T-helper 2 cell treated with Interferon-gamma antibody and Interleukin-4, amounts not matched to agents 5 μg/mL and 100 μg/mL, for 36 hours (primary cell): ENCODE measurements at places on chromosomes 16 and 17.

GRCh38 chr17:38559051-38559879 lies 46.5 kb downstream of the SRCIN1 start:
- peak overlapping the region; percentile 16 for H3K27ac ChIP-seq
- peak; percentile 88 for DNase-seq
- H3K4me1 ChIP-seq, result peaks cover 12% of the 10 kb centered on the region
- no peaks in the 10 kb centered on the region for H3K36me3 ChIP-seq
- peaks cover 68% of the 10 kb centered on the region for H3K27me3 ChIP-seq

DNA sequence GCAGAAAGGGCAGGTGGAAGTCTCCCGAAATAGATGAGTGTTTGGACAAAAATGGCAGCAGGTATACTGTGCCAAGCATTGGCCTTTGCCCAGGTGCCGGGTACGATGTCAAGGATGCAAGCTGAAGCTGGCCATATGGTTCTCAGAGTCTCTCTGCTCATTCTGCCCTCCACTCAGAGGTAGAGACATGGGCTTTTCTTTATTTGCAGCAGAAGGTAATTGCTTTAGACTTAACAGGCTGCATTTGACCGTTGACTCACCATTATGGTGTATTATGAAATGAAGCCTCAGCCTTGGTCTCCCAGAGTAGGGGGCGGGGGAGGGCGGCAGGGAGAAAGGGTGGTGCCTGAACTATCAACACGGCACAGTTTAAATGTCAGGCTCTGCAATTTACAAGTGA lies 969.1 kb upstream of the EEF2KMT start:
- H3K27me3 ChIP-seq, result no peaks in the 10 kb centered on the region
- no peak for DNase-seq
- no peaks in the 10 kb centered on the region for H3K4me1 ChIP-seq
- H3K4me3 ChIP-seq, result no peak overlapping the region
- no peak overlapping the region for H3K27ac ChIP-seq
- no peaks in the 10 kb centered on the region for H3K36me3 ChIP-seq

DNA sequence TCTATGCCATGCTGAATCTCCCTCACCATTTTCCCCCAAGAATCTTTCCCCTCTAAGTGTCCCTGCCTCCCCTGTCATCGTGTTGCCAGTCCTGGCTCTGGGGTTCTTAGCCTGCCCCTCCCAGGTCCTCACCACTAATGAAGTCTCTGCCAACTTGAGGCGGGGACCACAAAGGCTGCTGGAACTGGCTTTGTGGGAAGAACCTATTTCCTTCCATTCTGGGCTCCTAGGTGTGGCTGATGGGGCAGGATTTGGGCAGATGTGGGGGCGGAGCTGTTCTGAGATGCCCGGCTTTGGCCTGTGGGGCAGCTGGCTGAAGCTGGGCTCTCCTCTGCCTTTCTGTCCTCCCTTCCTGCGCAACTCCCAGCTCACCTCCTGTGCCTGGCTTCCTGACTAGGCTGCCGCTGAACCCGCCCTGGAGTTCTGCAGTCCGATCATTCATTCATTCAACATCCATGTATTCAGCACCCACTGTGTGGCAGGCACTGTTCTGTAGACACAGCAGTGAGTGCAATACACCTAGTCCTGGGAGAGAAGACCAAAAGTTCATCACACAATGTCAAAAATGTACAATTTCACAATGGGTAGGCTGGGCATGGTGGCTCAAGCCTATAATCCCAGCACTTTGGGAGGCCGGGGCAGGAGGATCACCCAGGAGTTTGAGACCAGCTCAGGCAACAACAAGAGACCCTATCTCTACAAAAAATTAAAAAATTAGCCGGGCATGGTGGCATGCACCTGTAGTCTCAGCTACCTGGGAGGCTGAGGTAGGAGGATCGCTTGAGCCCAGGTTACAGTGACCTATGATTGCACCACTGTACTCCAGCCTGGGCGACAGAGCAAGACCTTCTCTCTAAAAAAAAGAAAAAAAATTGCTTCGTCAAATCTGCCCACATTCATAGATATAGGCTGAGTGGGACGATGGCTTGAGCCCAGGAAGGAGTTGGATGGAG lies 1.9 kb upstream of the SNN start:
- H3K4me1 ChIP-seq, result peaks cover 42% of the 10 kb centered on the region

GRCh38 chr16:48158296-48158695 lies 2.5 kb upstream of the ABCC12 start:
- peak; percentile 75 for DNase-seq
- peak overlapping the region; percentile 21 for H3K4me3 ChIP-seq
- peaks cover 28% of the 10 kb centered on the region for H3K27me3 ChIP-seq
- H3K27ac ChIP-seq, result peak overlapping the region; percentile 22

DNA sequence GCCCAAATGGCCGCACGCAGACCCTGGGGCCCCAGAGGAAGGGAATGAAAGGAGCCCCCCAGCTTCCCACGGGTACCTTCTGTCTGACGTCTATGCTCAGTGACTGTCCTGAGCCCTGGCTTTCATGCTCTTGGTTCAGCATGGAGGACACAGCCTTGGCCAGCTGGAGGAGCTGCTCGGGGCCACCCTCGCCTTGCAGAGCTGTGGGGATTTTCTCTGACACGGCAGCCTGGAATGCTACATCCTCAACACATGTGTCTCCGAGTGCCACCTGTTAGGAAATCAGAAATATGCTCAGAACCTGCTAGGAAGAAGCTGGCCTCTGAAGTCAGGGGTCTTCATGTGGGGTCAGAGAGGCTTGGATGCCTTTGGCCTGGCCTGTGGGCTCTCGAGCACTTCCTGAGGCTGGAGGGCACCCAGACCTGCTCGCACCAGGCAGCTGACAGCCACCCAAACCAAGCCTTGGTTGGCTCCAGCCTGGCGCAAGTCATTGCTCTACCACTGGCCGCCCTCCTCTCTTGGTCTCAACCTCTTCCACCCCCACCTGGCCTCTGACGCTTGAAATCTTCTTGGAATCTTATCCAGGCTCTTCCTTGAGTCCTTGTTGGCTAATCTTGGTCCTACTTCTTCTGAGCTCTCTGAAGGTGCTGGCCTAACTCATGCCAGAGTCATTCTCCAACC lies 63.7 kb upstream of the BCO1 start:
- H3K4me3 ChIP-seq, result no peak overlapping the region
- no peaks in the 10 kb centered on the region for H3K4me1 ChIP-seq
- H3K27ac ChIP-seq, result no peak overlapping the region
- no peak for DNase-seq
- H3K36me3 ChIP-seq, result no peaks in the 10 kb centered on the region
- H3K27me3 ChIP-seq, result no peaks in the 10 kb centered on the region

- no peaks in the 10 kb centered on the region for H3K27me3 ChIP-seq
- H3K4me1 ChIP-seq, result no peaks in the 10 kb centered on the region
- H3K36me3 ChIP-seq, result no peaks in the 10 kb centered on the region
Measured at GRCh38 chr17:915538-916201, 63.9 kb downstream of the NXN start.

DNA sequence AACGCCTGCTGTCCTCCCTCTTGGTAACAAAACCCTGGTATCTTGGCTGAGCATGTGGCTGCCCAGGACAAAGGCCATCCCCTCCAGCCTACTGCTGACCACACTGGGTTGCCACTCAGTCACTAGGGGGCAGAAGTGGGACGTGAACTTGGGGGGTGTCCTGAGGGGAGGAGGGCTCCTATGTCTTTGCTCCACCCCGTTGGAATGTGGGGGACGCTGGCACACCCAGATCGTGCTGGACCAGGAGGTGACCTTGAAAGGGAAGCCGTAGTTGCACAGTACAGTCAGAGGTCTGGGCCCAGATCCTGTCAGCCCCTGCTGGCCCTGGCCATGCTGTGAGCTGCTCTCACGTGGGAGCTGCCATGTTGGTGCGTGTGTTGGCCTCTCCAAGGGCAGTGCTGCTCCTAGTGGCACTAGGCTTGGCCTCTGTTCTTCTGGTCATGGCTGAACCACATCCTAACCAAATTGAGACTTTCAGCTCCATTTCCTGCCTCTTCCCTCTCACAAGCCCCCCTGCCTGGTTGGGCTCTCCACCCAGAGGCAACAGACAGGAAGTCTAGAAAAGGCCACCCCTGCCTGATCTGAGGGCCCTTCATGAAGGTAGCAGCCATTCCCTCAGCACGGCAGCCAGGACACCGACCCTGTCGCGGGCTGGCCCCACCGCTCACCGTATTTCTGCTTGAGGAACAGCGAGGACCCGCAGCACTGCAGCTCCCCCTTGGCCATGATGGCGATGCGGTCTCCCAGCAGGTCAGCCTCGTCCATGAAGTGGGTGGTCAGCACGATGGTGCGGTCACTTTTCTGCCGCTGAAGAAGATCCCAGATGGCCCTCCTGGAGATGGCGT lies 29.0 kb upstream of the RNPS1 start:
- no peaks in the 10 kb centered on the region for H3K27me3 ChIP-seq
- H3K4me1 ChIP-seq, result no peaks in the 10 kb centered on the region
- no peak overlapping the region for H3K27ac ChIP-seq
- no peak overlapping the region for H3K4me3 ChIP-seq
- H3K36me3 ChIP-seq, result no peaks in the 10 kb centered on the region
- no peak for DNase-seq

DNA sequence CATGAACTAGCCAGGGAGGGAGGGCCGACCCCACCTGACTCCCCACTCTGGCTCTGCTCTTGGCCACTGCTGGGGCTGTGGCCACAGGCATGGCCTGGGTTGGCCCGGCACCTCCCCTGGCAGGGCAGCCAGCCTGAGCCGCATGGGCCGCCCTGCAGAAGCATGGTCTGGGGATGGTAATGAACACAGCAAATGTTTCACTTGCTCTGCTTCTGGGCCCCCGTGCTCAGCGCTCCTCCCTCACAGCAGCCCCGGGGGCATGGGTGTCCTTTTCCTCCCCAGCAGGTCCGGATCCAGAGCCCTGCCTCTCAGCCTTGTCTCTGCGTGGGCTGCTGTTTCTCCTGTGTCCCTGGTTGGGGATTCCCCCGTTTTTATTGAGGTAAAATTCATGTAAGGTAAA lies 30.9 kb upstream of the KCNJ12 start:
- no peak for DNase-seq
- H3K36me3 ChIP-seq, result no peaks in the 10 kb centered on the region
- no peak overlapping the region for H3K27ac ChIP-seq
- peaks cover 2% of the 10 kb centered on the region for H3K4me1 ChIP-seq
- H3K27me3 ChIP-seq, result no peaks in the 10 kb centered on the region
